ENCODE measurements at places on chromosomes 3 and 15.

DNA sequence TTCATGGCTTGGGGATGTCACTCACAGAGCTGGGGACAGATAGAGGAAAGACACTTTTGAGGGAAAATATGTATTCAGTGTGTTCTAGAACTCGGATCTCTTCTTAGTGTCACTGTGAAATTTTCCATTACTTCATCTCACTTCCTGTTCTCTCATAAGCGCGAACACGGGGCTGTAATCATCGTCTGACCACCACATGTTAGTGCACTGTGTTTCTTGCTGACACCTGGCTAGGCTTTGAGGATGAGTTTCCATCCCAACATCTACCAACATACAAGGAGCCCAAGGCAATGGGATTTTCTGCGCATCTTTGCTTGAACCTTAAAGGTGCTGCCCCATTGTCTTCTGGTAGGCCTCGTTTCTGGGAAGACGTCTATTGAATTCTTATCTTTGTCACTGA is 84.0 kb downstream of the LIPC start:
- DNase-seq: no peak

DNA sequence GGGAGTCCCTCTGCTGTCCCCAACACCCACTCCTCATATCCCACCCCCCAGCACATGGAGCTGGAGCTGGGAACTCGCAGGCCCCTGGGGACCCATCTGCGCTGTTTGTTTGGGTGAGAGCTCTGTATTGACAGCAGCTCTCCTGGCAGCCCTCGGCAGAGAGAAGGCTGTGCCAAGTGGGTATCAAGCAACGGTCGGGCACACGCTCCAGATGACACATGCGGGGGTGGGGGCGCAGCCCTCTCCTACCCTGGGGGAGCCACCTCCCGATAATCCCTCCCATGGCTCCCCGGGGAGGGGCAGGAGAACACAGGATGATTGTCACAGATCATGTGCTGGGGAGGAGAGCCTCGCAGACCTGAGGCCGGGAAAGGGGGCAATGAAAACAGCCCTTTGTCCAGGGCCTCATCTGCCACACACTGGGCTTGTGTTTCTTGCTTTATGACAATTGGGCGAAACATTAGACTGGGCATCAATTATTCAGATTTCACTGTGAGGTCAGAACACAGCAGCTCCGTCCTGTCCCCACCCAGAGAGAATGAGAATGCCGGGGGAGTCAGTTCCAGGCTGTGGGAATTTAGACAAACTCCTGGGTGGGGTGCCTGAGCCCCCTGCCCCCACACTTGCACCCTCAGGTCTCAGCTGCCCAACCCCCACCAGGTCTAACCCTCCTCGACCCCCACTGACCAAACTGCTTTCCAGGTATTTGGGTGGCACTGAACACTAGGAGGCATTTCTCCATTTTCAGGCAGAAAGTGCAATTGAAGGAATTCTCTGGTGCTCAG is 46.4 kb upstream of the KLF13 start:
- DNase-seq: peak; percentile 14

DNA sequence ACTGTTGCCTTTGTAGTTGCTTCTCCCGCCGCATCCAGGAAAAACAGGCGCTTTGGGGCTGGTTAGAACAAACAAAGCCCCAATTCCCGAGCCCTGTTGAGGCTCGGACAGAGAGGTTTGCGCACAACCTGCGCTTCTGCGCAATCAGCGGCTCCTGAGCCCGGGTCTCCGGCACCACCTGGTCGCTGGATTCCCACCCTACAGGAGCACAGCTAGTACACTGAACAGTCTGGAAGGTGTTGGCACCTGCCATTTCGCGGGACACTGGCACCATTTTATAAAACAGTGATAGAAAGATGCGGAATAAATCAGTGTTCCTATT is 13.8 kb downstream of the ZIC4 start:
- DNase-seq: no peak

- no peak for DNase-seq
Measured at GRCh38 chr3:129908417-129908816, 14.9 kb upstream of the TMCC1 start.

GRCh38 chr3:179842061-179842460 is 189.2 kb downstream of the USP13 start:
- DNase-seq: no peak

DNA sequence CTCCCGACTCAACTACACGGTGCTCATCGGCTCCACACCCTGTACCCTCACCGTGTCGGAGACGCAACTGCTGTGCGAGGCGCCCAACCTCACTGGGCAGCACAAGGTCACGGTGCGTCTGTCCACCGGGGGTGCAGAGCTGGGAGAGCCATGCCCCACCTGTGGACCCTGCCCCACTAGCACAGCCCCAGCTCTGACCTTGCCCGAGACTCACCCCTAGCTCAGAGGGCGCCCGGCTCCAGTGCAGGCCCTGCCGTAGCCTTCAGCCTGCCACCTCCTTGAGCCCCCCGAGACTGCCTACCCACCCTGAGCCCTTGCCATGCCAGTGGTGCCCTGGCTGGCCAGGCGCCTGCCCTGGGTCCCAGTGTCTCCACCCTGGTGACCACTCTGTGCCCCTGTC is 34.9 kb downstream of the PLXNA1 start:
- no peak for DNase-seq

DNA sequence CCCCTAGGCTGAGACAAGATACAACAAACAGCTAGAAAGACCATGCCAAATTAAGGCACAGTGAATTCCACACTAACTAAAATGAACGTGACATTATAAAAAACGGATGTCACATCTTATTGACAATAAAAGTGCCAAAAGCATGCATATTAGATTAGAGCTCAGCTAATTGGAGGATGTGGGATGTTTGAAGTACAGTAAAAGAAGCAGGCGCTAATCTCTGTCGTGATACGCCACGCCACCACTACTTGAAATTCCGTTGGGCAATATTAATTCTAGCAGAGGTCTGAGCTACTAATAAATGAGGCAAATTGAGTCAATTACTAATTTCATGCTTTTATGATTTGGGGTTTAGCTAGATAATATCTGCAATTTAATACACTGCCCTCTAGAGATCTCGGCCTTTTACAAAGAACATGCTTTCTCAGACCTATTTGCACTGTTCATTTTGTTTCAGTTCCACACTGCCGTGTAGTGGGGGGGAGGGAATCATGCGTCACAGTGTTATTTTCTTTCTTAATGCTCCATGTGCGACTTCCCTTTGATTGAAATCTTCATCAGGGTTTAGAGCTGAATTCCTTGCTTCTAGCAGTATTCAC is 52.9 kb upstream of the ROBO2 start:
- no peak for DNase-seq

DNA sequence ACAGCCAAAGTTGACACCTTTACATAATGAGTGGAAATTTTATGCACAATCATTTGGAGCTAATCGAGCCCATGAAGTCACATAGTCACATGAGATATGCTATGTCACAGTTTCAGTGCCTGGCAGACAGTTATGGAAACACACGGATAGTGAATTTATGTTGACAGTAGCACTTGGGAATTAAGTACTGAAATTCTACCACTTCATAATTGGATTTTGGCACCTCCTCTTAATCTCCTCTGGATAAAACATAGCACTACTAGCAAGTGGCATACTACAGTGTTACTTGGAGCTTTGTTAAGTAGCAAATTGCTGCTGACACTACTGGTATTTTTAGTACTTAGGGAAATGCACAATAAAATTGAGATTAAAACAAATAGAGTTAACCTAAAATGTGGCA is 1679.4 kb downstream of the OTOL1 start:
- no peak for DNase-seq

GRCh38 chr15:47717036-47717612 is at the start of gene SEMA6D:
SEMA6D (plus strand) TSS chr15:47717505; CDS start chr15:47759799, 42,294 bp downstream.
- DNase-seq: peak; percentile 72

- DNase-seq: no peak
Measured at GRCh38 chr3:172210355-172210754, 171.0 kb downstream of the FNDC3B start.

Measured in transverse colon (tissue), 4 donors.